ENCODE measurements at places on chromosomes 7 and 10.

GRCh38 chr7:40403703-40404476 is 269.1 kb downstream of the SUGCT start:
- DNase-seq = no peak

GRCh38 chr7:99478464-99479440 is 6.1 kb downstream of the ZNF789 start:
- no peak for DNase-seq

- no peak for DNase-seq
Measured at GRCh38 chr10:79923145-79923544, 25.8 kb downstream of the SFTPD start.

DNA sequence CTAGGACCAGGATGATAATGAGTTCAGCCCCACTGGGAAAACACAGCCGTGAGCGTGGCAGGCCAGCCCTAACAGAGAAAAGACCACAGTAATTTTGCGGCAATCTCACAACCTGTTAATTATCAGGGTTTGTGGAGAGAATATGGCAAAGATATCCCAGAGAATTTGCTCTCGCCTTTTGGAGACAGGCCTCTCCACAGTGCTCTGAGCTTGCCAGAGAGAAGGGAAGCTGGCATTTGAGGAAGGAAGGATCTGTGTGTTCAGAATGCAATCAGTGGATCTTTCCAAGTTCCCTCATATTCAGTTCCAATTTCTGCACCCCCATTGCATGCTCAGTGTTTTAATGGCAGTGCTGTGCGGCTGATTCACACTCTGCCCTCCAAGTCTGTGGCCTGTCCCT is 60.2 kb downstream of the PLPP4 start:
- DNase-seq = no peak

- no peak for DNase-seq
Measured at GRCh38 chr10:126016156-126016805, 119.9 kb downstream of the FANK1 start.

DNA sequence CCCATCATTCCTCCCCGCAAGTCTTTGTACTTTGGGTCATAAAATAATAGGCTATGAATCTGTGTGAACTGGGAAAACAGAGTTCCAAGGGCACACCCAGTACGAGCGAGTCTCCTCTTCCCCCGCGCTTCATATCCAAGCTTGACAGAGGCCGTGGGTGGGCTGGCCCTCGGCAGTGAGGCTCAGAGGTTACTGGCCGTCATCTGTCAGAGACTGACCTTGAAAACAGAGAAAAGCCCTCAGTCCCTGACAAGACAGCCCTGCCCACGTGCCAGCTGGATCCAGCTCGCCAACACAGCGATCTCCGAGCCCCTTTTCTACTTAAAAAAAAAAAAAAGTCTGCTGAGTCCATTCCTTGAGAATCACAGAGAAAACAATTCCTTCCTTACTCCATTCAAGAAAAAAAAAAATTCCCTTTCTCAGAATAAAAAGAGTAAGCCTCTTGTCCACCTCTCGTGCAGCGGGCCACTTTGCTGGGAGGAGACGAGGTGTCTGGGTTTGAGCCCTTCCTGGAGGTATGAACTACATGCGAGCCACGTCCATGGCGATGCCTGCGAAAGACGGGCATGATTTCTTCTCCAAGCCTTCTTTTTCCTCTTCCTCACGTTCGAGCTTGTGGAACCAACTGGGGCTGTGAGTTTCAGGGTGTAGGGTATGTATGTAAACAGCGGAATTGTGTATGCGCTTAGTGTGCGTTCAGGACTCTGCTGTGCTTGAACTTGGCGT is 744 bp upstream of the BICC1 start:
- DNase-seq = no peak

DNA sequence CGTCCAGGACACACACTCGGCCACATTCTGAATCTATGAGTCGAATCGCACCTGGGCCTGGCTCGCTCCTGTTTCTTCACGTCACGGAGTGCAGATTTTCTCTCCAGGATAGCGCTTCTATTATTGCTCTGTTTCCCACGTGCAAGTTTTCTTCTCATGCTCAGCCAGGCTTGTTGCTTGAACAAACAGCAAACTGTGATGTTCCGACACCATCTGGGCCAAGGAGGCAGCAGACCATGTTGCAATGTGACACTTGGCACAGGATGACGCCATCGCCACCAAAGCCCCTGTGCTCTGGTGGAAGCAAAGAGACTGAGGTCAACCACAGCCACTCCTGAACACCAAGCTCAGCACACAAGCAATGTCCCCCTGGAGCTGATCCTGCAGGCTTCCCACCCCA is 507.1 kb upstream of the ADARB2 start:
- no peak for DNase-seq

GRCh38 chr7:16562456-16563220 is 36.0 kb downstream of the LRRC72 start:
- no peak for DNase-seq
